ENCODE measurements at places on chromosomes 12 and 14. TPM values are rescaled to one million over a fixed set of nuclear protein-coding genes. Genes with fewer than 3 reads are reported as not detected.

DNA sequence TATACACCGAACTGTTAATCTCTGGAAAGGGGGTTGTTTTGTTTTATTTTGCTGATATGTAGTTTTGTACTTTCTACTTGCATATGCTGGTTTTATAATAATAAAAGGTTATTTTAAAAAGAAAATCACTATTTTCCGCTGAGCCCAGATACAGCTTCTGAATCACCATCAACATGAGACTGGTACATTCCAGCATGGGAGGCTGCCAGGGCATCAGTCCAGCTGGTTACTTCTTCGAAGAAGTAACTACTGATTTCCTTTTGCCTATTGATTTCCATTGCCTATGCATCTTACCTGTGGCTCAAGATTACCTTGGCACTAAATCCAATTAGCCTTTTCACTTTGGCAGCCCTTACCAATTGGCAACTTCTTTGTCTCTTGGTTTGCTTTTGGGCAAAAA is 11.7 kb upstream of the OSBPL8 start:
- no peaks in the 10 kb centered on the region for H3K27me3 ChIP-seq
- no peaks in the 10 kb centered on the region for H3K4me1 ChIP-seq
- no peak for DNase-seq
- H3K4me3 ChIP-seq, result no peak overlapping the region
- H3K27ac ChIP-seq, result no peak overlapping the region
- no peaks in the 10 kb centered on the region for H3K36me3 ChIP-seq

The SERPINA6 gene
- total RNA-seq, result 0.80 TPM

The CLEC12A gene
- total RNA-seq, result 1.4 TPM

The BCL11B gene
- 0.37 TPM for total RNA-seq

DNA sequence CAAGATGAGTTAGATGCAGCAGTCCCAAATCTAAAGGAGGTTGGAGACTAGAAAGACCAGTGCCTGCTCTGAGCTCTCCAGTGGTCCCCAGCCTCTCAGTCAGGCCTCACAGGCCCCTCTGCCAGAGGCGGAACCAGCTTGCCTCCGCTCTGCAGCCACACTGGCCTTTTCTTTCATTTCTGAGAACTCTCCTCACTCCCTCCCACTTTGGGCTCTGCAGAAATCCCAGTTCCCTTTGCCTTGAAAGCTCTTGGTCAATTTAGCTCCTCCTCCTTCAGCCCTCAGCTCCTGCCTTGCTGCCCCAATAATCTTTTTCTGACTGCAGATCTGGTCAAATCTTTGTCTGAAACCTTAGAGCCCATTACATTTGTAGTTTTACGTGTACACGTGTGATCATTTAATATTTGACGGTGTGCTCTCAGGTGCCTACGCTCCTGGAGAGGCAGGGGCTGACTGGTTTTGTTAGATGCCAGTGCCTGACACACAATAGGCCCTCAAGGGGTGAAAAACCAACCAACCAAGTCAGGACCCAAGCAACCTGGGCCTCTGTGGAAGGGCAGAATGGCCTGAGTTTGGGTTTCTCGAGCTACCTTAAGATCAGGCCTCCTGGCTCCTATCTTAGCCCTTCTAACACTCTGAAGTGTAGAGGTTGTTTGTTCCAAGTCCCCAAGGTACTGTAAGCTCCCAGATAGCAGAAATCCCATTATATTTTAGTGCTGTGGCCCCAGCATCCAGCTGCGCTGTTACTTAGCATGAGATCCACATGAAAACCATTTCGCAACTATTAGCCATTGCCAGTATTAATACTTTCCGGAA is 1.1 kb upstream of the NUDT4 start:
- no peak overlapping the region for H3K4me3 ChIP-seq
- no peaks in the 10 kb centered on the region for H3K27me3 ChIP-seq
- no peaks in the 10 kb centered on the region for H3K36me3 ChIP-seq
- H3K4me1 ChIP-seq, result peaks cover 36% of the 10 kb centered on the region
- H3K27ac ChIP-seq, result peak overlapping the region; percentile 98

DNA sequence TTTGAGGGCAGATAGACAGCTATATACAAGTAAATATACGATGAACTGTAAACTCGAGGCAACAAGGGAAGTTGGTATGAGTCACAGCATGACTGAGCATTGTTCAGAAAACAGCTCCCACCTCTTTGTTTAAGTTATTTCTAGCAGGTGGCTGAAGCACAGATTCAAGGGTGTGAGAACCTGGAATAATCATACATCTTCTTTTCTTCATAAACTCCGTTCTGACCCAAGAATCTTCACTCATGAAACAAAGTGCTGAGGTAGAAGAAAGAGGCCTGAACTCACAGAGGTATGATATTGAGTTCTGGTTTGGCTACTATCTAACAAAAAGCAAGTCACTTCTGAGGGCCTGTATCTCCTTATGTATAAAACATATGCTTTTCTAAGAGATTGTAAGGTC is 364.1 kb upstream of the KITLG start:
- H3K27me3 ChIP-seq, result no peaks in the 10 kb centered on the region
- peaks cover 8% of the 10 kb centered on the region for H3K4me1 ChIP-seq
- H3K27ac ChIP-seq, result no peak overlapping the region
- H3K4me3 ChIP-seq, result no peak overlapping the region
- no peaks in the 10 kb centered on the region for H3K36me3 ChIP-seq

The SERPINA10 gene
- 0.55 TPM for total RNA-seq

The COX8C gene
- not detected for total RNA-seq

- no peaks in the 10 kb centered on the region for H3K36me3 ChIP-seq
- H3K4me3 ChIP-seq, result peak overlapping the region; percentile 36
- peaks cover 12% of the 10 kb centered on the region for H3K27me3 ChIP-seq
Observed at GRCh38 chr12:7638760-7639555, 26.8 kb downstream of the APOBEC1 start.

DNA sequence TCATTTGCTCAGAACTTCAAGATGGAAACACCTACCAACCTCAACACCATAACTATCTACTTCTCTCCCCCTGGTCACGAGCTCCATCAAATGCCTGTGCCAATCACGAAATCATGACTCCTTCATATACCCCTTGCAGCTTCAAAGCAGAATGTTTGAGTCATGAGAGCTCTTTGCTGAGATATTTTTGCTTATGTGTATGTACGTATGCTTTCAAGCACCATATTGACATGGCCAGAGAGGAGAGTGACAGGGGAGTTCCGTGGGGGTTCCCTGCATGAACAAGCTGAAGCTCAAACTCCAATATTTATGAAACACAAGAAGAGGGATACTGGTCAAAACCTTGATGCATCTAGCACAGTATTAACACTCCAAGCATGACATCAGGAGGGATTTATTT is 374.4 kb downstream of the DPF3 start:
- H3K27ac ChIP-seq, result no peak overlapping the region
- H3K4me1 ChIP-seq, result no peaks in the 10 kb centered on the region
- H3K27me3 ChIP-seq, result no peaks in the 10 kb centered on the region
- no peak for DNase-seq
- H3K4me3 ChIP-seq, result no peak overlapping the region

The TTC7B gene
- total RNA-seq, result 11.2 TPM

DNA sequence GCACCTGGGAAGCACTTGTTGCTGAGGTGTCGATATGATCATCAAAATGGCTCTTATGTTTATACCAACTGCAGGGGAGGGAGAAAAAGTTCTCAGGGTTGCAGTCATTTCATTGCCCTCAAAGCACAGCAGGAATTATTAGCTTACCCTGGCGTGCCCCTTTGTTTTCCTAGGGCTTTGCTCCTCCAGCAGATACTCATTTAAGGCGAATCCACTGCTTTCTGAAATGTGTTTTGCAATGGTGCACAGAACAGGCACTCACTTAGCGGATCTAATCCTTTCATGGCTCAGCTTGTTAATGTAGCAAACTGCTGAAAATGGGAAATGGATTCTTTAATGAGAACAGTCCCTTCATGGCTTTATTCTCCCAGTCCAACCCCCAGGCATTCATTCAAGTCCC is 76.7 kb downstream of the NKX2-1 start:
- no peaks in the 10 kb centered on the region for H3K27me3 ChIP-seq
- H3K27ac ChIP-seq, result no peak overlapping the region
- no peaks in the 10 kb centered on the region for H3K36me3 ChIP-seq

- no peaks in the 10 kb centered on the region for H3K36me3 ChIP-seq
- no peak for DNase-seq
- H3K4me3 ChIP-seq, result no peak overlapping the region
- H3K4me1 ChIP-seq, result peaks cover 27% of the 10 kb centered on the region
- no peaks in the 10 kb centered on the region for H3K27me3 ChIP-seq
Observed at GRCh38 chr12:108629824-108630476, 3.7 kb downstream of the SELPLG start.

DNA sequence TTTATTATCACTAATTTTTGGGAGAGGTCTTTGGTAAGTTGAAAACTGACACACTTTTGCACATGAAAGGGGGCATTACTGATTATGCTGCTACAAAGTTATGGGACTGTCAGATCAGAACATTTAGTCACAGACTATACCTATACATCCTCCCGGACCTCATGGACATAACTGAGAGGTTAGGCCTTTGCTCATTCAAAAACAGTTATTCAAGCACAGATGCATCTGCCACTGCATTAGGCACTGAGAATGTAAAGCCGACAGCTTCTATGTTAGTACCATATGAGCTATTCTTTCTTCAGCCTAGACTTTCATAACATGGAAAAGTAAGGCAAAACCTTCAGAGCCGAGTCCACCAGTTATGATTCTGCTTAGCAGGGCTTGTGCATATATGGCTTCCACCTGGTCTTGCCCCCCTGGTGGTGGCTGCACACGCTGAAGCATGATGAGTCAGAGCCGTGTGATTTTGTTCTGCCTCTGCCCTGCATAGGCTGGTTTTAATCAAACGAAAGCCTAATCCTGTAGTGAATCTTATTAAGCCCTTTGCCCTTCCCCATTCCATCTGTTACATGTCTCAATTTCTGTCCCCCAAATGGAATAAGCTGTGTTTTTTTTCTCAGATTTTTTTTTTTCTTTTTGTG is 21.8 kb upstream of the RNU6-8 start:
- DNase-seq, result no peak
- H3K36me3 ChIP-seq, result no peaks in the 10 kb centered on the region
- H3K27ac ChIP-seq, result peak overlapping the region; percentile 41
- no peaks in the 10 kb centered on the region for H3K4me1 ChIP-seq
- no peak overlapping the region for H3K4me3 ChIP-seq
- no peaks in the 10 kb centered on the region for H3K27me3 ChIP-seq

DNA sequence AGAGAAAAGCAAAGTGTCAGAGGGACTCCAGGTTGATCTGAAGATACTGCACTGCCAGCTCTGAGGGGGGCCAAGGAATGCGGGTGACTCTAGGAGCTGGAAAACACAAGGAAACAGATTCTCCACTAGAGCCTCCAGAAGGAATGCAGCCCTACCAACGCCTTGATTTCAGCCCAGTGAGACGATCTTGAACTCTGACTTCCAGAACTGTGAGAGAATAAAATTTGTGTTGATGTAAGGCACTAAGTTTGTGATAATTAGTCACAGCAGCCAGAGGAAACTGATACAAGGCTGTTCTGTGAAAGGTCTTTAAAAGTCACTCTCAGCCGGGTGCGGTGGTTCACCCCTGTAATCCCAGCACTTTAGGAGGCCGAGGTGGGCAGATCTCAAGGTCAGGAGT is 34.2 kb downstream of the CKAP4 start:
- H3K27ac ChIP-seq, result no peak overlapping the region
- H3K27me3 ChIP-seq, result peaks cover 19% of the 10 kb centered on the region
- H3K4me1 ChIP-seq, result no peaks in the 10 kb centered on the region

GRCh38 chr12:88854260-88854659 is 274.0 kb upstream of the KITLG start:
- DNase-seq, result no peak
- H3K4me1 ChIP-seq, result no peaks in the 10 kb centered on the region
- no peak overlapping the region for H3K27ac ChIP-seq

The LRFN5 gene
- 0.40 TPM for total RNA-seq

DNA sequence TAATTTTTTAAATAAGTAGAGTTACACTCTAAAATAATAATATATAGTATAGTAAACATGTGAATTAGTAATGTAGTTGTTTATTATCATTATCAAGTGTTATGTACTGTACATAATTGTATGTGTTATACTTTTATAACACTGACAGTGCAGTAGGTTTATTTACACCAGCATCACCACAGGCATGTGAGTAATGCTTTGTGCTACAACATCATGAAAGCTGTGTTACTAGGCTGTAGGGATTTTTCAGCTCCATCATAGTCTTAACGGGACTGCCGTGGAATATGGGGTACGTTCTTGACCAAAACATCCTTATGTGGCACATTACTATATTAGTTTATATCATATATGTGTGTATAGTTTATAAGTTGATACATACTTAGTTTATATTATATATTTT is 8.6 kb downstream of the FNTB start:
- no peak for DNase-seq
- no peaks in the 10 kb centered on the region for H3K36me3 ChIP-seq
- no peaks in the 10 kb centered on the region for H3K27me3 ChIP-seq
- no peaks in the 10 kb centered on the region for H3K4me1 ChIP-seq
- H3K4me3 ChIP-seq, result no peak overlapping the region

DNA sequence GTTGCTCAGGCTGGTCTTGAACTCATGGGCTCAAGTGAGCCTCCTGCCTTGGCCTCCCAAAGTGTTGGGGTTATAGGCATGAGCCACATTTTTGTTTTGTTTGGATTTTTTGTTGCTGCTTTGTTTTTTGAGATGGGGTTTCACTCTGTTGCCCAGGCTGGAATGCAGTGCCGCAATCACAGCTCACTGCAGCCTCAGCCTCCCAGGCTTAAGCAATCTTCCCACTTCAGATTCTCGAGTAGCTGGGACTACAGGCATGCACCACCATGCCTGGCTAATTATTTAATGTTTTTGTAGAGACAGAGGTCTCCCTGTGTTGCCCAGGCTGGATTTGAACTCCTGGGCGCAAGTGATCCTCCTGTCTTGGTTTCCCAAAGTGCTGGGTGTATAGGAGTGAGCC is 5.7 kb upstream of the PLEK2 start:
- no peak overlapping the region for H3K4me3 ChIP-seq
- DNase-seq, result no peak
- H3K27me3 ChIP-seq, result peaks cover 2% of the 10 kb centered on the region

GRCh38 chr14:95522556-95522955 is 6.1 kb upstream of the SYNE3 start:
- no peaks in the 10 kb centered on the region for H3K36me3 ChIP-seq
- H3K27me3 ChIP-seq, result no peaks in the 10 kb centered on the region
- DNase-seq, result no peak
- no peak overlapping the region for H3K27ac ChIP-seq
- peaks cover 16% of the 10 kb centered on the region for H3K4me1 ChIP-seq

The PCED1B gene
- 52.0 TPM for total RNA-seq

GRCh38 chr14:52583544-52583943 is 30.9 kb downstream of the GPR137C start:
- H3K4me1 ChIP-seq, result no peaks in the 10 kb centered on the region
- no peak for DNase-seq
- H3K4me3 ChIP-seq, result no peak overlapping the region
- H3K27me3 ChIP-seq, result no peaks in the 10 kb centered on the region

The PRIMA1 gene
- total RNA-seq, result 3.0 TPM

- peaks cover 5% of the 10 kb centered on the region for H3K4me1 ChIP-seq
- H3K4me3 ChIP-seq, result no peak overlapping the region
- no peaks in the 10 kb centered on the region for H3K36me3 ChIP-seq
- H3K27me3 ChIP-seq, result no peaks in the 10 kb centered on the region
Observed at GRCh38 chr14:51185180-51185579, 54.9 kb upstream of the TMX1 start.

Data from transverse colon (tissue), 4 donors.